Bronchial epithelial cell (primary cell): ENCODE measurements at places on chromosomes 3 and 15. TPM values are rescaled to one million over a fixed set of nuclear protein-coding genes. Genes with fewer than 3 reads are reported as not detected.

GOLGA8K gene
- 0.13 and 0.26 TPM in 2 replicates for total RNA-seq

GRCh38 chr3:149657321-149657925 lies 402 bp downstream of the WWTR1 start:
- DNase-seq = peak; percentile 66

DNA sequence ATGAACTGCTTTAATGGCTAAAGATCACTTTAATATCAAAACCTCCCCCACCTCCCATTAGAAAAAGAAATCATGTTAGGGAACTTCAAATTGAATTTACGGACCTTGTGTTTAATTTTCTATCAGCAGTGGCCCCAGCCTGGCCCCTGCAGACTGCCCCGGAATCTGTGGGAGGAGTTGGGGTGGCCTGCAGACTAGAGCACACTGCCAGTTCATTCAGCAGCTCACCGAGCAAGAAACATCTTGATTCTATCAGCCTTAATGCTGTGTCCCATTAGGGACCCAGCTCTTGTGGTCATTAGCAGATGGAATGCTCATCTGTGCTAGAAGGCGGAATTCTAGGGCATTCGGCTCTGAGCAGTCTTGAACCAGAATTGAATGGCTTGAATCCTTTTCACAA lies 54.2 kb downstream of the FLNB start:
- no peak for DNase-seq

DNA sequence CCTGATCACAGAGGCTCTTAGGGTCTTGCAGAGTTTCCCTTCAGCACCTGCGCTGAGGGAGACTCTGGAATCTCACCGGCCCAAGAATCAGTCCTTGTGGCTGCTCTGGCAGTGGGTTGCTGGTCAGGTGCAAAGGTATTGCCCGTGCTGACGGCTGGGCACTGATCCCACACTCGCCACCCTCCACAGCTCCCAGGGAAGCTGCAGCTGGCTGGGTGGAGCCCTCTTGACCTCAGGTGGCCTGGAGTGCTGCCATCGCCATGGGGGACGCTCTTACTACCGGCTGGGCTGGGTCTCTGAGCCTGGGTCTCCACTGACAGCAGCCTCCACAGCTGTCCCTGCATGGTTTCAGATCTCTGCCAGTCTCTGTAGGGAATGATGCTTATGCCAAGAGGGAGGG lies 52.6 kb upstream of the EPHB3 start:
- DNase-seq = no peak

GRCh38 chr15:63582718-63583426 lies 14.3 kb upstream of the FBXL22 start:
- DNase-seq = peak; percentile 77

CAV3 gene
- 0.13 TPM in 1 of 2 replicates, not detected in the other for total RNA-seq

DNA sequence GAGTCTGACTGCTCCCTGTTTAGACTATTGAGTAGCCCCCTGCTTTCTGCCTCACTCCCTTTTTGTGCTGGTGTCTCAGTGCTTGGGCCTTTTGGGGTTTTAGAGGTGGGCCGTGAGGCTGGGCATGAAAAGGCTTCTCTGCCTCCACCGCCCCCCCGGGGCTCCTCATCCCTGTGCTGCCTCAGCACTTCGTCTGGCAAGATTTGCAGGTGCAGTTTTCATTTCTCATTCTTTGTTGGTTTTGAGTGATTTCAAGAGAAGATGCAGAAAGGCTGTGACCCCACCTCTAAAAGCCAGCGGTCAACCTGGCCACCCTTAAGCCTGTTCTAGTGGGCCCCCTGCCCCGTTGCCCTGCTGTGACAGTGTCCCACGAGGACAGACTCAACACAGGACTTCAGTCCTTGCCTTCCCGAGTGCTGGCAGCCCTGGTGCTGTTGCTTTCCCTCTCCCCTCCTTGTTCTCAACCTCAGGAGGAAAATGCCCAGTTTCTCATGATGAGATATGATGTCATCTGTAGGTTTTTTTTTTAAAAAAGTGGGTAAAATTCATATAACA lies 38.0 kb downstream of the APBA2 start:
- DNase-seq = no peak
